Activated T-helper 2 cell treated with anti-CD3 and anti-CD28 coated beads, Interferon-gamma antibody, Interleukin-2, Interleukin-4, amounts not matched to agents 10 μg/mL and 5 μg/mL and 100 μg/mL, durations not matched to agents 14 hours and 24 hours and 36 hours (primary cell): ENCODE measurements at places on chromosomes 6 and 20.

GRCh38 chr6:87230801-87231200 lies 75.4 kb downstream of the ZNF292 start:
- DNase-seq, result no peak

DNA sequence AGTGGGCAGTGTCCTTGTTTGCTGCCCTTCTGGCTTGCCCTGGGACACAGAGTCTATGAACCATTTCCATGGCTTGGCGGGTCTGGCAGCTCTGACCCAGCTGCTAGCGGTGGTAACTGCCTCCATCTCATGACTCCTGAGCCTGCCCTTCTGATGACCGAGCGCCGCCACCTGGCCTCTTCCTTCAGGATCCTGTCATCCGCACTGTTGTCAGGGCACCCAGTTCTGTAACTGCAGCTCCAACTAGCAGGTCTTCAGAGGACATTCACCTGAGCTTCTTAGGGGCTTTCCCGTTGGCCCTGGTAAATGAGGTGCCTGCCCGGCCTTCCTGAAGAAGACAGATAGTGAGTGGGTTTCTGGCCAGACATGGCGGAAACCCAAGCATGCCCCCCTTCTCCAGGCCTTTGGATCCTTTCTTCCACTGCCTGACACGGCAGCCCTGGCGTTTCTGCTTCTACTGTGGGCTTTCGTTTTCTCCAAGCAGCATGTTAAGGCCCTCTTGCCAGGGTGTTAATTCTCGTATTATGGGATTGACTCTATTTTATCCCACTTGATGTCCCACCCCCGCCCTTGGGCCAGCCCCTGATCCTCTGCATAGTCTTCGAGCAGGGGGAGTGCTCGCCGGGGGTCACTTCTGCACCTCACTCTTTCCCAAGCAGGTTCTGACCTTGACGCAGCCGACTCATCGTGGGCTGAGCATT lies 24.7 kb downstream of the PACSIN1 start:
- DNase-seq, result no peak

- no peak for DNase-seq
These were observed 1.2 kb downstream of the TRAF3IP2 start for GRCh38 chr6:111604259-111605099.

DNA sequence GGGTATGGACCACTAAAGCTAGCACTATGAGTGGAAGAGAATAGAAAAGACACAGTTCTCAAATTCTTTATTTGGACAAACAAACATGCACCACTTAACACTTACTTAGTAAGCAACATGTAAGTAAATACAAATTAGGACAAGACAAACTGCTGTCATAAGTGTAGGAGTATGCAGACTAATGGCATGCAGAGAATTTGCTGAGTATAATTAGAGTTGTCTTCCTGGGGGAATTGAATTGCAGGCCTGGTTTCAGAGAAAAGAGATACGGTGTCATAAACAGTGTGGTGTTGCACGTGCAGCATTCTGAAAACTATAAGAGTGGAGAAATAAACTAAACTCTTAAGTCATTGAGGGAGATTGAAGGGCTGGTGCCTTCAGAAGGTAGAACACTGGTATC lies 125.2 kb upstream of the EYA4 start:
- no peak for DNase-seq

- DNase-seq, result no peak
These were observed 71.5 kb downstream of the RPP40 start for GRCh38 chr6:4932228-4932903.

GRCh38 chr6:130090796-130091195 lies 72.4 kb downstream of the L3MBTL3 start:
- no peak for DNase-seq

GRCh38 chr6:144935181-144935580 lies 650.0 kb downstream of the UTRN start:
- DNase-seq, result no peak

DNA sequence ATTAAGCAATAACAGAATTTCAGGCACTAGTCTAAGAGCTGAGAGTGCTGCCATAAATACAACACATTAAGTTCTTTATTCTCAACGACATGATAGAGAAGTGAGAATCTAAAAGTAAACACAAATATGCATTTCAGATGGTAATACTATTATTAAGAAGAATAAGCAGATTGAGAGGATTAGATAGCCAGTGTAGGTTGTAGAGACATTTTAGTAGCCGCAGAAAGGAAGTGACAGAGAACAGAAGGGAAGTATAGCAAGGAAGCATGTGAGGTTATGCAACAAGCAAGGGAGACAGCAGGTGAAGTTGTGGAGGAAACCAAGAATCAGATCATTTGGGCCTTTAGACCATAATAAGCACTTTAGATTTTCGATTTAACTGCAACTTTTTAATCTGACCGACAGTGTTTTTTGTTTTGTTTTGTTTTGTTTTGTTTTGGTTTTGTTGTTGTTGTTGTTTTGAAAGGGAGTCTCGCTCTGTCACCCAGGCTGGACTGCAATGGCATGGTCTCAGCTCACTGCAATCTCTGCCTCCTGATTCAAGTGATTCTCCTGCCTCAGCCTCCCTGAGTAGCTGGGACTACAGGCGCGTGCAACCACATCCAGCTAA lies 737.0 kb upstream of the ADGRB3 start:
- DNase-seq, result no peak

DNA sequence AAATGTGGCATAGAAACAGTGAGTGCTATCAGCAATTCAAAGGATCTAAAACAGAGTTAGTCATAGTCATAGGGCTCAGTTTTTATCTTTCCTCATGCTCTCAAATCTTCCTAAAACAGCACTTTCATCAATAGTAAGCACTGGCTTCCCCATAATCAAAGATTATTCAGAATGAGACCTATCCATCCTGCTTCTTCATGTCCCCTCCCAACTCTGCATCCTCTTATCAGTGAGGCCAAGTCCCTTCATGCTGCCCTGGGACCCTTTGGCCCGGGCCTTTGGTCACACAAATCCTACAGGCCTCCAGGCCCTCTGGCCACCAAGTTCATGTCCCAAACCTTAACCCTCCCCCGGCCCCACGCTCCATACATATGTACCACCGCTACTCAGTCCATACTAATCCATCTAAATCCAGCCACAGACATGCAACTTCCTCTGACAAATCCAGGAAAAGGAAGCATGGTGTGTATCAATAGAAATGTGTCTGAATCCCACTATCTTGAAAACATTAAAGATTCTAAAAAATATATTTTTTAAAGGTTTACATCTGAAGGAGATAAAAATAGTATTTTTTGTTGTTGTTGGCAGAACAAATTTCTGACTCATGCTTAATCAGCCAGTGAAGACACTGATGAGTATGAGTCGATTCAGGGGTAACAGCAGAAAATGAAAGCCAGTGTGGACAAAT lies 143.5 kb downstream of the PDE7B start:
- DNase-seq, result no peak

DNA sequence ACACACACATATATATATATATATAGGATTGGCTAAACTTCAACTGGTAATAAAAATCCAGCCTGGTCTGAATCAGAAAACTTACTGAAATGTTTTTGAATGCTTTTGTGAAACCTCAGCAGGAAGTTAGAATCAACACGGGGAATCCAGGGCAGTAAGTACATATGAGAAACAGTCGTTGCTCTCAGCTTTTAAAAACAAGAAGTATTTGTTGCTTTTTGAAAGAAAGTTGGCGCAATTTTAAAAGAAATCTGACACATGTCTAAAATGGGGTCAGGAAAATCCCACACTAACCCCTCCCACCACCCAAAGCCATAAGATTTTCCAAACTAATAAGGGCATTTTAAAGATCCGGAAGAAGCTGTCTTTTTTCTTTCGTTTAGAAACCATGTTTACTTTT lies 11.5 kb upstream of the CCDC170 start:
- no peak for DNase-seq

DNA sequence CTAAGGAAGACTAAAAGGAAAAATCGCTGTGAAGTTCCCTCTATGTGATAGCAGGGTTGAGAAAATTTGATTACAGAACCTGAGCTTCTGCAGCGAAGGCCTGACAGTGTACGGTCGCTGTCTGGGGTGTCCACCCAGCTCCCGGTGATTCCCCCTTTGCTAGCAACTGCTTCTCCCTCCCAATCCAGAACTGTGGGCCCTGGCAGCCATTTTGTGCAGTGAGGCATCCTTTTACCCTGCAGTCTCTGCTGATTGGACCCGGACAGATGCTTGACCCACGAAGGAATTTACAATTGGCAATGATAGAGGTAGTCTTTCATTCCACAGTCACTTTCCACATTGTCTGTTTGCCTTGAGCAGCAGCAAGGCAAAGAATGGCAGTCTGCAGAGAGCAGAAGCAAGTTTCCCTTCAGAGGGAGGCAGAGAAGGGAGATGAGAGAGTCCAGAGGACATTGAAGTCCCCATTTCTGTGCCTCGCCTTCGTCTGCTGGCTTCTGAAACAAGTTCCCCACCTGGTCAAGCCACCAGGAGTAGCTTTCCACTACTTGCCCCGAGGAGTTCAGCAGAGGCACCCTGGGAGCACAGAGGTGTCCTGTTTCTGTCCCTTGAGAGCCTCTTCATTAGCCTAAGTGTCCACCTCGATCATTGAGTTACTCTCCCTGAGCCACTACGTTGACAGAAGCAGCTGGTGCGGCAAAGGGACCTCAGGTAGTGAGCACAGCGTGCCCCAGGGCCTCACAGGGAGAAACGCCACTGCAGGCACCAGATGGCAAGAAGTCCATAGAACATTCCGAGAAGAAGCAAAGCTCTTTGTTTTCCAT lies 370.3 kb downstream of the NRN1 start:
- no peak for DNase-seq

DNA sequence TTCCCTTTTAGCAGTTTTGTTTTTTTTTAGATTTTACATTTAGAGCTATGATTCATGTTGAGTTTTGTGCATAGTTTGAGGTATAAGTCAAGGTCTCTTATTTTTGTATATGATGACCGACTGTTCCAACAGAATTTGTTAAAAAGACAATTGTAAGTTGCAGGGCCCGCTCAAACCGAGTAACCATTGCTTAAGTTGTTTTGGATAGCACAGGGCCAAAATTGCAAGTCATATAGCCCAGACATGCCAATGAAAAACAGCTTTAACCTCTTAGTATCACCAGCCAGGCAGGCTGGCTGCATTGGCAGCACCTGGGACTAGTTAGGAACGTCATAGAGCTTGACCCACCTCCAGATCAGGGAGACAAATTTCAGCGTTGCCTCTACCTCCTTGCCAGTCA lies 47.3 kb downstream of the PFDN4 start:
- no peak for DNase-seq

DNA sequence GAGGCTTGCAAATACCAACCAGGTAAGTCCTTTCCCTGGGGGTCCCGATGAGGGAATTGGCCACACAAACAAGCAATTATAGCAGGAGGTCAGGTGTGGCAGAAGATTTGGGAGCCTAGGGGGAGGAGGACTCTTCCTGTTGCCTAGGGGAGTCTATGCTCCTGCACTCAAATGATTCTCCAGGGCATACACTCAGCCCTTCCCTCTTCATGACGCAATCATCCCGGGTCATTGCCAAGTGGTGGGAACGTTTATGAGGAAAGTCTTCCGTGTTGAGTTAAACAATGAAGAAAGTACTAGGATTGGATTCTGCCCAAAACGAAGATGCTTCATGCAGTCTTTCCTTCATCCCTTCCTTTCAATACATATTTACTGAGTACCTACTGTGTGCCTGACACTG lies 186.5 kb upstream of the TSHZ2 start:
- no peak for DNase-seq

DNA sequence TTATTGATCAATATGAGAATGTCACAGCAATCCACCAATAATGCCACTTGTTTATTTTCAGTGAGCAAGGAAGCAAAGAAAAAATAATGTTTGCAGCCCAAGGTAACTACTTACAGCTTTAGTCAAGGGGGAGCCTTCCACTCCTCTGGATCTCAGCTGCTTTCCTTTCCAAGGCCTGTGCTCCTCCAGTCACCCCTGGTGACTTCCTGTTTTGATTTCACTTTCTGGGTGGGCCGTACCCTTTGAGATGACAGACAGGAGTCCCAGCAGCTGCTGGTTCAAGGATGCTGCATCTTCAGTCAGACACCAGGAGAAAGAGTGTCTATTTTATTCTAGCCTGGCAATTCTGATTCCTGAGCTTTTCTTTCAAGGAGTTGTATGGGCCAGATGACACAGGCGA lies 5.6 kb upstream of the VNN2 start:
- DNase-seq, result peak; percentile 50

DNA sequence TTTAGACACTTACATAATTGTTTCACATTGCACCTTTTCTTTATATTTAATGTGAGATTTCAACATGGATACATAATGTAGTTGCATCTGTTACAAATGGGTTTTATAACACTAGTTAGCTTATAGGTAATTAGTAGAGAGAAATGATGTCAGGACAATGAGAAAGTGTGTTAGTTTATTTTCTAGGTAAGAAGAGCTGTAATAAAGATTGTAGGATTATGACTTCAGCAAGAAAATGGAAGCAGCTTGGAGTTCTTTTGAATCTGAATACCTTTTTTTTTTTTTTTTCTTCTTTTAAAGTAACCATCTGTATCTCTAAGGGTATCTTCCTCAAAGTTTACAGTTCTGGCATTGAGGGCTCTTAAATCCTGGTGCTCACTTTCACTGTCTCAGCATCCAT lies 35.3 kb downstream of the CD2AP start:
- no peak for DNase-seq

DNA sequence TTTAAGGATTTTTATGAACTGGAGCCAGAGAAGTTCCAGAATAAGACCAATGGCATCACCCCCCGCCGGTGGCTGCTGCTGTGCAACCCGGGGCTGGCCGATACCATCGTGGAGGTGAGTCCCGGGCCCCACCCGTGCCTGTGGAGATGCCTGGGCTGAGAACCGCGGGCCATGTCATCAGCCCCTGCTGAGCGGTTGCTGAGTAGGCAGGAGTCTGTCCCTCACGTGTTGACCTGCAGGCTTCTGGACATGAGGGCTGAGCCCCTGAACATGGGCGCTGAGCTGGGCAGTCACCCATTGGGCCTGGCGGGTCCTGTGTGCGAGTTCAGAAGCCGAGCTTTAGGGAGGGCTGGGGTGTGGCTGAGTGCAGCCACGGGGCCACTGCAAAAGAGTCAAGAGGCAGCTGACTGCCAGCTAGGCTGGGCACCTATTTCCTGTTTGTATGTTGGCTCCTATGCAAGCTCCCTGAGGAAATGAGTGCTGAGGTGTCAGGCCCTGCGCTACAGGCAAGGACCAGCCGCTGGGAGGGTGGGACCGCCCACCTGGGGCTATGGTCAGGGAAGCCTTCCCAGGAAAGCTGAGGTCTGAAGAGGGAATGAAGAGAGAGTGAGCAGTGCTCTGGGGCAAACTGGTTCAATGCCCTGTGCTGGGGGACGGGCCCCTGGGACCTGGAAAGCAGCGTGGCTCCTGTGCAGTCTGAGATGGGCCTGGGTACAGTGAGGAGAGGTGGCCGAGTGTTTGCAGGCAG lies 34.3 kb downstream of the PYGB start:
- no peak for DNase-seq

DNA sequence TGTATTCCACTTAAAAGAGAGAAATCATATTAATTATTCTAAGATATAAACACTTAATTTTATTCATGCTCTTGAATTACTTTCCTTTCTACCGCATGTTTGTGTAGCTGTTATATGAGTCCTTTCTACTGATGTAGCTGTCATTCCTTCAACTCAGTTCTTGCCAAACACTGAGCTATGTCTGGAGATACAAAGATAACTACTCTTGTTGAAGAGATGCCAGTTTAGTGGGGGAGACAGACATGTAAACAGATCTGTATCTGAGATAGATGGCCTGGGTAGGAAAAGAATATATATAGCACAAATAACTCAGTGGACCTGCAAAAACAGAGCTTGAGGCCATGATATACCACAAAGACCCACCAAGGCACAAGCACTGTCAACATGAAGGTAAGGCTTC lies 157.3 kb downstream of the BTBD9 start:
- DNase-seq, result no peak

GRCh38 chr6:160043784-160044183 lies 74.9 kb downstream of the IGF2R start:
- DNase-seq, result no peak
